HTR-8/SVneo (cell line): ENCODE measurements at places on chromosomes 2 and 18.

GRCh38 chr2:192148620-192149321 is 46.0 kb downstream of the TMEFF2 start:
- DNase-seq, result no peak

DNA sequence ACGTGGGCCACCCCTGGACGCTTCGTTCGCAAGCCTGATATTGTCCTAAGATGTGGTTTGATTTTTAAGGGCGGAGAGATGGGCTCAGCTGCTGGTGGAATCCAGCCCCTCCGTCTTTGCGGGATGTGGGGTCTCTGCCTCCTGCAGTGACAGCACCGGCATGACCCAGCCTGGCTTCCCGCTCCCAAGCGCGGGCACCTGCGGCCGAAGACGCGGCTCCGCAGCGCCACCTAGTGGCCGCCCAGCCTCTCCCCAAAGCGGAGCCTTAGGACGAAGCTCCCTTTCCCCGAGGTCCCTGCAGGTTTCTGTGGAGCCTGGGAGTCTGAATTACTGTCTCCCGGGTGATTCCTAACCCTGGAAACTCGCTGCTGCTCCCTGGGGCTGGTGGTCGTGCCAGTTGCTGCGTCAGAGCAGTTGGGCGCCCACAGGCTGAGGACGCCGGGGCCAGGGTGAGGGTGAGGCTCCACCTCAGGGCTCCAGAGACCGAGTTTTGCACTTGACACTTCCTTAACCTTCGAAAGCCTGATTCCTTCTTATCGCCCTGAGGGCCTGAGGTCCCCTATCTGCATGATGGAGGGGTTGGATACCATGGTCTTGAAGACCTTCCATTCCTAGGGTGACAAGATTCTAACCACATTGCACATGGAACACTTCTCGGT is 137.5 kb downstream of the TPO start:
- peak; percentile 85 for DNase-seq

GRCh38 chr18:69730664-69731063 is 217.0 kb downstream of the CD226 start:
- DNase-seq, result no peak

- no peak for DNase-seq
These were observed 72.4 kb upstream of the CCDC150 start for GRCh38 chr2:196566961-196567666.

DNA sequence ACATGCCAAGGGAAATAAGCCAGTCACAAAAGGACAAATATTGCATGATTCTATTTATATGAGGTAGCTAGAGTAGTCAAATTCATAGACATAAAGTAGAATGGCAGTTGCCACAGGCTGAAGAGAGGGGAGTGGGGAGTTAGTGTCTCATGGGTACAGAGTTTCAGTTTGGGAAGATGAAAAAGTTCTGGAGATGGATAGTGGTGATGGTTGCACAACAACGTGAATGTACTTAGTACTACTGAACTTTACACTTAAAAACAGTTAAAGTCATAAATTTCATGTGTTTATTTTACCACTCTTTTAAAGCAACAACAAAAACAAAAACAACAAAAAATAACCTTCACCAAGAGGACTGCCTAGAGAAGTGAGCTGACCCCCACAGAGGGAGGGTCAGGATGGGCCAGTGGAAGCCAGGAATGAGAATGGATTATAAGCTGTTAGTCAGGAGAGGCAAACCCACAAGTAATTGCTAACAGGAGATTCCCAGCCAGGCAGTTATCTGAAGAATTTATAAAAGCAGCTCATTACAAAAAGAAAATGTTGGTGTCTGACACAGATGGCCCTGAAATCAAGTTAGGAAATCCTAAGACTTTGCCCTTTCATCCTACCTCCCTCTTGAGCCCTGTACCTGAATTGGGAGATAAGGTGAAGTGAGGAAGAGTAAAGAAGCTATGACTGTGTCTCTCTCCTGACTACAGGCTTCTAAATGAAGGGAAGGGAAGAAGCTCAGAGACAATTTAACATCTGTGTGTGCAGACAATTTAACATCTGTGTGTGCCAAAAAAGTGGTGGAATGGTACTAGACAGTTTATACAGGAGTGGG is 263.4 kb downstream of the PDE11A start:
- DNase-seq, result no peak
